SK-N-SH (cell line): ENCODE measurements at places on chromosomes 12 and 14. TPM values are rescaled to one million over a fixed set of nuclear protein-coding genes. Genes with fewer than 3 reads are reported as not detected.
A peak's percentile ranks its signal among the peaks of the same experiment; 100 is the strongest.

- no peak for DNase-seq
These were observed 16.6 kb downstream of the PITPNM2 start for GRCh38 chr12:123134271-123134671.

DNA sequence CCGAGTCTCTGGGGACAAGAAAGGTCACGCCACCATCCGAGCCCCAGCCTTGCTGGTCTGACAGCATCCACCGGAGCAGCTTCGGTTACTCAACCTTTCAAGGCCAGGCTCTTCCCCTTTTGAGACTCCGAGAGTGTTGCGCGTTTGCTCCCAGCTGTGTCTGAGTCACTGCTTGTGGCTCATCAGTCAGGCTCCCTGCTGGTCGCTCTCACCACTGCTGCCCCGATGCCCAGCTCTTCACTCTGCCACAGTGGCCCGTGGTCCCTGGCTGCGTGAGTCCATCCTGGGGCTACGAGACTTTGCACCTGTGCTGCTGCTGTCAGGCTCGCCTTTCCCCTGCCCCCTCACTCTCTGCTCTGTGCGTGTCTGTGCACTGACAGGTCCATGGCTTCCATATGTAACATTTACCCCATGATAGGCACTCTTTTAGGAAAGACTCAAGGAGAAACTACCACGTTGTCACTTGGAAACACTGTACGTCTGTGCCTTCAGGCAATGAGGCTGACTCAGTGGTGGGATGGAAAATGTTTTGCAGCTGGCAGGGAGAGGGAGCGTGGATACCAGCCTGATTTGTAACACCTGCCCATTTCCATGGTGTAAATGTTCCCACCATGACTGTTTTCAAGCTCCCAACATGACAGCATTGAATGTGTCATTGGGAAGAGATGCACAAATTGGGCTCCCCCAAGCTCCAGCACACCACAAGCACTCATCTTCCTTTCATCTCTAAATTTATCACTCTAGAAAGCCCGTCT, 350.7 kb downstream of the TMEM132D start:
- no peak for DNase-seq

DLGAP5 gene
- 6.2 and 6.4 TPM in 2 replicates for polyA plus RNA-seq

- DNase-seq: peak; percentile 63
These were observed 280.5 kb downstream of the DPF3 start for GRCh38 chr14:72613231-72613974.

DNA sequence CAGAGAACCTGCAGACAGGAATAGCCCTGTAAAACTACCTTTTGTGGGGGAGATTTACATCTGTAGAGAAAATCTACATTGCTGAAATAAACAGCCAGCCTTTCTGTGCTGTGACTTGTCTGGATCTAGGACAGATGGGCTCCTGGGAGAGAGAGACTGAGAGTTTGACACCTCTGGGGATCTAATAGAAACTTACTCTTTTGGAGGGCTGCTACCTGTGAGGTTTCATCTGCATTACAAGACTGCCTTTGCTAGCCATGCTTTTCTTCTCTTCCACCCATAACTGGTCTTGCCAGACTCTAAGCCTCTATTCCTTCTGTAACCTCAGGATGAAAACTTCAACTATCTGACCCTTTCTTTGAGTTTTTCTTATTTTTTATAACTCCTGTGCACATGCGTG, 452.6 kb downstream of the ZFP36L1 start:
- no peak for DNase-seq

DNA sequence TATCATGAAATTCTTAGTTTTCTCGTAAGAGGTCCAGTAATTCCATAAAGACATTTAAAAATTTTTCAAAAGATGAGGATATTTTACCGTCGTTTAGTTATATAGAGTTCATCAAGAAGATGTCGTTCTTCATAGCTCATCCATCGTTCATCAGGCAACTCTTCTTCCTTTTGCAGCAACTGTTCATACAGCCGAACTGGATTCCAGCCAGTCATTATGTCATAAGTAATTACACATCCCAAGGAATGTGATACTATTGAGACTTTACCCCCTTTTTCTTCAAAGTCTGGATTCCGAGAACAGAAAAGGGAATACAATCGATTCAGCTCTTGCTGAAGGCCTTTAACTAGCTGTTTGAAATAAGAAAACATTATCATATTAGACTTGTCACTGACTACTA, 90.3 kb downstream of the DDHD1 start:
- no peak for DNase-seq

DNA sequence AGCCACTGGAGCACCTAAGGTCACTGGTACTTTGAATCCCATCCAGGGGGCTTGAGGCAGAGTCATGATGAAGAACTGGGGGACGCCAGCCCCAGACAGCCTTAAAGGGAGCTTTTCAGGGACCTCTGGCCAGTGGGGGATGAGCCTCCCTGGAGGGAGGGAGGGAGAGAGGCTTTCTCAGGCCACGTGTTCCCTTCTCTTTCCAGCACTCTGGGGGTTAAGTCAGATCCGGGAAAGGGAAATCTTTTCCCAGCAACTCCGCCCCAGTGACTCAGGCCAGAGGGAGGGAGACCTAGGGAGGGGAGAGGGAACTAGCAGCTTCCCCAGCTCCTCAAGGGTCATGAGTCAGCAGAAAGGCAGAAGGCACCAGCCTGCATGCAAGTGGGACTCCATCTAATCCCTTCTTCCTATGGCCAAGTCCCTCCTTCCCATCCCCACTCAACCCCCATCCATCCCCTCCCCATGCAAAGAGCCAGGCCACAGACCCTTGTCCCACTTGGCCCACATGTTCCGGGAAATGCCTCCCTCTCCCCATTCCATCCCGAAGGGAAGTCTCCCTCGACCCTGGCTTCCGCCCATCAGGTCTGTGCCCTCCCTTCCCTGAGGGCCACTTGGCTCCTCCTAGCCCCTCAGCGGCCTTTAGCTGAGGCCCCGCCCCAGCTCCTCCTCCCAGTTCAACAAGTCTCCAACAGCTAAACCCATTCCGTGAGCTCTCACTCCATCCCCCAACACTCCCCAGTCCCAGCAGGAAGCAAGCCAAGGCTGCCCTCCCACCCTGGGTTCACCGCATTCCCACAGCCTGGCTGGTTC, 5.6 kb downstream of the TNFRSF1A start:
- peak; percentile 74 for DNase-seq

- DNase-seq: no peak
These were observed 1089.8 kb downstream of the FLRT2 start for GRCh38 chr14:86619726-86620125.

GRCh38 chr12:85405262-85405661, 125.2 kb downstream of the ALX1 start:
- DNase-seq: no peak

DNA sequence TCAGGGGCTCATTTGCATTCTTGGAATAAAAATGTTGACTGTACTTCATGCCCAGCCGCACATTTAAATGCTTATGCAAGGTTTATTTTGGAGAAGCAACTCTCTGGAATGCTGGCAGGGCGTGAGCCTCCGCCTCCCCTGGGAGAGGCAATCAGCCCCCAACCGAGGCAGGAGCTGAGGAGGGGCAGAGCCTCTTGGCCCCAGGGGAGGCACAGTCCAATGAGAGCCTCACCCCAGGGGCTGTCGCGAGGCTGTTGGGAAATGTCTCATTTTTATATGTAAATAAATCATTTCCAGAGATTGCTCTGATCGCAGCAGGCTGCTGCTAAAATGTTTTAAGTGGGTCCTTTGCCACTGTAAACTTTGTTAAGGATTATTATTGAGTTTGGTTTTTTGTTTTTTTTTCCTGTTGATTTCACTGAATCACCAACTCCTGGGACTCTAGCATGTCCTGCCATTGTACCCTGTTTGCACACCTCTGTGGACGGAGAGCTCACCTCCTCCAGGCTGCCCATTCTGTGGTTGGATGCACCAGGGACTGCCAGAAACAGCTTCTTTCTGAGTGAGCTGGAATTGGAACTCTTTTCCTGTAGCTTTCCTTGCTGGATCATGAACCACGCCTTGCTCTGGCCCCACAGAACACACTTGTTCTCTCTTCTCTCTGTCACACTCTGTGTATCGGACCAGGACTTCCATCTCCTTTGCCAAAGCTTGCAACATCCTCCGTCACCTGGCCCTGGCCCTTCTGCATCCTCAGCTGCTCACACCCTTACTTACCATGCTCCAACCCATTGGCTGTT, 46.9 kb upstream of the FAM181A start:
- no peak for DNase-seq

INHBC gene
- 0.08 and 0.10 TPM in 2 replicates for polyA plus RNA-seq

METTL1 gene
- polyA plus RNA-seq: 28.0 and 33.2 TPM in 2 replicates

FITM1 gene
- polyA plus RNA-seq: 0.12 TPM in 1 of 2 replicates, not detected in the other

GRCh38 chr14:55430024-55430690, 10.3 kb downstream of the TBPL2 start:
- peak; percentile 59 for DNase-seq

GRCh38 chr14:69632593-69633151, 21.3 kb downstream of the SUSD6 start:
- no peak for DNase-seq

TMEM30B gene
- 0.13 and 0.15 TPM in 2 replicates for polyA plus RNA-seq

DNA sequence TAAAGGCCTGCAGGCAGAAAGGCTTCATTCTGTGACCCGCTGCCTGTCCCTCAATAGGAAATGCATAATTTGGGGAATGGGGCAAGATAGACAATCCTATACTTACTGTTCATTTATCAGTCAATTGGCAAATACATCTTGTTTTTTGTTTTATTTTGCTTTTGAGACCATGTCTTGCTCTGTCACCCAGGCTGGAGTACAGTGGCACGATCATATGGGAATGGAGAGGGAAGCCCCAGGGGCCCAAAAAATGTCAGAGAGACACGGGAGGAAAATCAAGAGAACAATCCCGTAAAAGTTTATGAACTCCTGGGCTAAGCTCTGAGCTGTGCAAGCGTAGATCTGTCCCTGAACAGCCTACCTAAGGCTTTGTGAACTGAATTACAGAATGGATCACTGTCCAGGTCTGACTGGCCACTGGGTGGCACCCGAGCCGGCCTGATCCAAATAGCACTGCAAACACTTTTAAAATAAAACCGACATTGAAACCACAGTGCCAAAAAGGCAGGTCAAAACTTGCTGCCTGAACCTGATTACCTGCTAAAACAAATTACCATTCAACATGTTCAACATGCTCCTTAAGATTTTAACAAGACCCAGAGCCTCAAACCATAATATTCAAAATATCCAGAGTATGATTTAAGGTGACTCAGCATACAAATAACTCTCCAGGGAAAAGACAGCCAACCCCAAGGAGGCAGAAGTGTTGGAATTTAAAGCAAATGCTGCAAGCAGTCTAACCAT, 11.8 kb downstream of the COPS7A start:
- peak; percentile 76 for DNase-seq

DNA sequence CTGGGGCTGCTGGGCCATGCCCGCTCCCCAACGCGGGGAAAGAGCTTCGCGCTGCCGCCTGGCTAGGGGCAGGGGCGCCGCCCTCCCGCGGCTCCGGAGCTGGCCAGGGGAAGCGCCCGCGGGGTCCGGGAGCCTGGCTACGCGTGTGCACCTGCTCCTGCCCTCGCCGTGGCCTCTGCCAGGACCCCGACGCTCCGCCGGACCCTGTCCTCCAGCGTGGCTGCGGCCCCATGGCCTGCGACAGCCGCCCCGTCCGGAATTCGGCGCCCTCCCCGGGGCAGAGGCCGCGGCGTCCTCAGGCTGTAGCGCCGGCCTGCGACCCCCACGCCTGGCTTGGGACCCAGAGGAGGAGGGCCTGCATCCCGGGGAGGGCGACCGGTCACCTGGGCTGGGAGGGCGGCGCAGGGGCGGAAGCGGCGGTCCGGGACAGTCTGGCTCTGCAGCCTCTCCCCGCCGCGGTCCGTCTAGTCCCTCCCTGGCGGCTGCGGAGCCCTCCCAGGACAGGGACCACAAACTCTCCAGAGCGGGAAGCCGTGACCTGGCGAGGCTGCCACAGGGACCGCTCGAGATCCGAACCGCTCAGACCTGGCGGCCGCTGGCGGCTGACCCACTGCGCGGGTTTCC, 85.6 kb downstream of the ALG10 start:
- no peak for DNase-seq

- peak; percentile 40 for DNase-seq
These were observed 1.3 kb downstream of the PIWIL1 start for GRCh38 chr12:130338794-130339601.

BCL7A gene
- polyA plus RNA-seq: 30.8 and 34.0 TPM in 2 replicates

DNA sequence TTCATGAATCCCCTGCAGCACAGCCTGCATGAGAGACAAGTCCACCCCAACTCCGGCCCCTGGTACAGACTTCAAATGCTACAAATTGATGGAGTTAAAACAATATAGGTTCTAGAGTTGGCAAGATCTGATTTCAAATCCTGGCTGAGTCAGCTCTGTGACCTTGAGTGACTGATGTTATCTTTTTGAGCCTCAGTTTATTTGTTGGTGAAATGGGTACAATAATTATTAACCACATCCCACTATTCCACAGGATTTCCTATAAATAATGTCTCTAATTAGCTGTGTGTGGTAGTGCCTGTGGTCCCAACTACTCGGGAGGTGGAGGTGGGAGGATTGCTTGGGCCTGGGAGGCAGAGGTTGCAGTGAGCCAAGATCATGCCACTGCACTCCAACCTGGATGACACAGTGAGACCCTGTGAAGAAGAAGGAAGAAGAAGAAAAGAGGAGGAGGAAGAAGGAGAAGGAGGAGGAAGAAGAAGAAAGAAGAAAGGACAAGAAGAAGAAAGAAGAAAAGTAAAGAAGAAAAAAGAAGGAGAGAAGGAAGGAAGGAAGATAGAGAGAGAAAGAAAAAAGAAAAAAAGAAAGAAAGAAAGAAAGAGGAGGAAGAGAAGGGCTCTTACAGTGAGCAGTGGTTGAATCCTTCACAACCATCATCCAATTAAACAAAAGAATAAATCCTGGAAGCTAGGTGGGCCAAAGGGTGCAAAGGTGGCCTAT, 39.7 kb upstream of the DICER1 start:
- DNase-seq: no peak

- DNase-seq: no peak
These were observed 238.5 kb upstream of the NAV3 start for GRCh38 chr12:77591959-77592743.

GRCh38 chr12:65152012-65152411, 17.4 kb upstream of the LEMD3 start:
- no peak for DNase-seq

DNA sequence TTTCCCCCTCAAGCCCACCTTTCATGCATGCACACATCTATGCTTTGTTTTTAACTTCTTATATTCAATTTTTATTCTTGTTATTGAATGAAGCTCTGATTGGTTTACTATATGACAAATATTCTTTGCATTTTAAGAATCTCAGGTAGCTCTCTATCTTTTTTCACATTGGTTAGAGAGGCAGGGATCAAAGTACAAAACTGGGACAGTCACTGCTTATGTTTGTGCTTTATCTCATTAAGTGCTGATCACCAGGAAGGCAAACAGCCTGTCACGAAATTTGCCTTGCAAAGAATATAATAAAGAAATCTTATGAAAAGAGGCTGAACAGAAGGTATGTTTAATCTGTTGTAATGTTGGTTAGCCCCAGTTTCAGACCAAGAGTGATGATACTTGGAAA, 29.7 kb upstream of the INSM2 start:
- no peak for DNase-seq

- no peak for DNase-seq
These were observed at the start of gene NPC2 for GRCh38 chr14:74492776-74493342. Gene NPC2 (minus strand): TSS chr14:74493305. CDS start chr14:74493274, 31 bp downstream.

GRCh38 chr12:41073633-41074472, 114.3 kb upstream of the PDZRN4 start:
- no peak for DNase-seq

DNA sequence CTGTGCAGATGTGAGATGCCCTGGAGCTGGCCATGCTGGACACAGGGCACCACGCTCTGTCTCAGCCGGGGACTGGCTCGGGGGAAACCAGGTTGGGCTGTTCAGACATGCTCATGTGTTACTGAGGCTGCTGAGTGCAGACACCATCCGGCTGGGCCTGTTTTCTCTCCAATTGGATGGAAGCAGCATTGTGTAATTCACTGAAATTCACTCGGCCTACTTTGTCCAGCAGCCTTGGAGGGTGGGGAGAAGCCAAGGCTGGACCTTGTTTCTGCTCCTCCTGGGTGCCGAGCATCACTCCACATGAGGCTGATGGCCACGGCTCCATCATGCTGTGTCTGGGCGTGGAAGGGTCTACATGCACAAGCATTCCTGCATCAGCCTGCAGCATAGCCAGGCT, 130.7 kb downstream of the SMOC1 start:
- DNase-seq: peak; percentile 25
